ENCODE measurements at places on chromosomes 4 and X.
A peak's percentile ranks its signal among the peaks of the same experiment; 100 is the strongest.

- DNase-seq: no peak
Measured at GRCh38 chr4:95831166-95831565, 8.7 kb upstream of the PDHA2 start.

GRCh38 chr4:43251841-43252240, 359.3 kb downstream of the GRXCR1 start:
- no peak for DNase-seq

- peak; percentile 75 for DNase-seq
Measured at GRCh38 chr4:125849869-125850268, 535.1 kb downstream of the FAT4 start.

DNA sequence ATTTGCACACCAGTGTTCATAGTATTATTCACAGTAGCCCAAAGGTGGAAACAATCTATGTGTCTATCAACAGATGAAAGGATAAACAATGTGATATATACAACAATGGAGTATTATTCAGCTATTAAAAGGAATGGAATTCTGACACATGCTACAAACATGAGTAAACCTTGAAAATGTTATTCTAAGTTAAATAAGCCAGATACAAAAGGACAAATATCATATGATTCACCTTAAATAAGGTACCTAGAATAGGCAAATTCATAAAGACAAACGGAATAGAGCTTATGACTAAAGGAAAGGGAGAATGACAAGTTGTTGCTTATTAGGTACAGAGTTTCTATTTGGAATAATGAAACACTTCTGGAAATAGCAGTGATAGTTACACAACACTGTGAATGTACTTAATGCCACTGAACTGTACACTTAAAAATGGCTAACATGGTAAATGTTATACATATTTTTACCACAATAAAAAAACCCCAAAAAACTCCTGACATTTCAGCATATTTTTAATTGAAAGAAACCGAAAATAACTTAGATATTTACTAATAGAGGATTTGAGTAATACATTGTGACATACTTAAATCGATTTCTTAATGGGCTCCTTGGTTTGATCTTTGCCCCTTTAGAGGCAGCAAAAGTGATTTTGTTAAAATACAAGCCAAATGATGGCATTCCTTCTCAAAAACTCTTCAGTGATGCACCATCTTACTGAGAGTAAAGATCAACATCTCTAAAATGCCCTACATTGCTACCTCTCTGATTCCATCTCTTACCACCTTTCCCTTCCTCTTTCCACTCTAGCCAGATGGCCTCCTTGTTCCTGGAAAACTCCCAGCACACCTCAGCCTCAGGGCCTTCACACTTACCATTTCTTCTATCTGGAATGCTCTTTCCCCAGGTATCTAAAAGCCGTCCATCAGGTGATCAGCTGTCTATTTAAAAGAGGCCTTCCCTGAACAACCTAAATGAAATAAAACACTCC, 8.6 kb upstream of the CYP2U1 start:
- no peak for DNase-seq

DNA sequence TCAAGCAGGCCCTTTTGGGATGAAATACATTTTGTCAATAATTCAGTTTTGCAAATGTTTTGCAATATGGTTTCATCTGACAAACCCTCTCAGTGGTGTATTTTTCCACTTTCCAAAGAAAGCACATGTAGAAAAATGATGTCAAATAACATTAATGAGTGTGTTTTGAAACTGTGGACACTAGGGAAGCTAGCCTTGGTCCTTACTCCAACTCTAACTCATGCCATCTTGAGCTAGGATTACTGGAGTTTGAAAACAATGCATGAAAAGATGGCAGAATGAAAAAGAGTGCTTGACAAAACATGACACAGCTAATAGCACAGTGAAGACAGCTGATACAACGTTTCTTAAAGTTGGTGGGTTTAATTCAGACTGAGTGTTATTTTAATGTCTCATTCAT, 41.4 kb downstream of the HAND2 start:
- no peak for DNase-seq

DNA sequence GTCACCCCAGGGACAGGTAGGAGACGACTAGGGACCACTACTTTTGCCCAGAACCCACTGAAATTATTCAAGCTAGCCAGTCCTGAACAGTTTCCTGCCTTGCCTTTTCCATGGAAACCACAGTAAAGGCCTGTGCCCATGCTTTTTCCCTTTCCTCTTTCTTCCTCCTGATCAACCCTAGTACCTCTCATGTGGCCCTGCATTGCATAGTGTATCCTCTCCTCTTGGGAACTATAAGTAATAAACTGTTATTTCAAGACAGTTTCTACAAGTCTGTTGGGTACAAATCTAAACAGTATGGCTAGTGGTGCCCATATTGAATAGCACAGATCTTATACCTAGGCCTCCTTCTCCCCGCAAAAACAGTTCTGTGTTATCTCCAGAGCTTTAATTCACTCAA, 14.5 kb downstream of the CISD2 start:
- no peak for DNase-seq

- no peak for DNase-seq
Measured at GRCh38 chrX:47751670-47752069, 85.0 kb upstream of the ZNF81 start.

DNA sequence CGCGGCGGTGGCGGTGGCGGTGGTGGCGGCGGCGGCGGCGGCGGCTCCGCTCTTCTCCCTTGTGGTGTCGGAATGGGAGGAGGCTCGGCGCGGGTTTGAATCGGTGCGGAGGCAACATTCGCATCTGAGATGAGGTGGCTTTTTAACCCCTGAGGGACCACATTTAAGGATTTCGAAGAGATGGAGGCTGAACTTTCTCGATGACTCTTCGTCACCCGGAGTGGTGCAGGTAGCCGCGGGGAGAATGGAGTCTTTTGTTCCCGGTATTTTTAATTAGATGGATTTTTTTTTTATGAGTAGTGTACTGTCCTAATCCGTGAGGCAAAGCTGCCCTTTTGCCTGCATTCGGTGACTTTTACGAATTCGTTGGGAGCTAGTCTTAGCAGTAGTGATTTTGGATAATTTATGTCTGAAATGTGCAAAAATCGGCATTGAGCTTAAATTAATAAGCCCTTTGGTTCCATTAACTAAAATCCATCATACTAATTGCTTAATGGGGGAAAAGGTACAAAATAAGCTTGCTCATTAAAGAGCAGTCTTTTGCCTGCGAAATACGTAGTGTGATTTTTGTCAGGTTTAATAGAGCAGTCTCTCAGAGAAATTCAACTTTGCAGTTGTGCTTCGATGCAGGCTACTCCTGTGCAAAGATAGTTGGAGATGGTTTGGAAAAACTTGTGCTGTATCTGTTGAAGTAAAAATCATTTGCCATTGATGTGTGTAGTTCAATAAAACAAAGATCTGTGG, 206.2 kb downstream of the TENM3 start:
- no peak for DNase-seq

GRCh38 chr4:75542824-75543223, 13.0 kb upstream of the ODAPH start:
- no peak for DNase-seq

DNA sequence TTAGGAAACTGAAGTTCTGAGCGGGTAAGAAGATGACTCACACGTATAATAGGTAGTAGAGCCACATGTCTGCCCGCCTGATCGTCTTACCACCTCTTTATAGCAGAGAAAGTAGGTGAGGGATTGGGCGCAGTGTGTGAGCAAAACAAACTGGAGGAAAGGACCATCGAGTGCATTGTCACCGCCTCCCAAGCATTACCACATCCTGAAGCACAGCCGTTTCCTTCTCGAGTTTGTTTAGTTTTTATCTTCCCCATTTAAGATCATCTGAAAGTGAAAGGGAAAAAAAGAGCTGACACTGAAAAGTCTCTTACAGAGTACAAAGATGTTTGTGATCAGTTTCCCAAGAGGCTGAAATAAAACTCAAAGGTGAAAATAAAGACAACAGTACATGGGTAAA, 14.8 kb downstream of the PDK3 start:
- no peak for DNase-seq

- no peak for DNase-seq
Measured at GRCh38 chr4:77125961-77126360, 31.0 kb upstream of the CCNG2 start.

DNA sequence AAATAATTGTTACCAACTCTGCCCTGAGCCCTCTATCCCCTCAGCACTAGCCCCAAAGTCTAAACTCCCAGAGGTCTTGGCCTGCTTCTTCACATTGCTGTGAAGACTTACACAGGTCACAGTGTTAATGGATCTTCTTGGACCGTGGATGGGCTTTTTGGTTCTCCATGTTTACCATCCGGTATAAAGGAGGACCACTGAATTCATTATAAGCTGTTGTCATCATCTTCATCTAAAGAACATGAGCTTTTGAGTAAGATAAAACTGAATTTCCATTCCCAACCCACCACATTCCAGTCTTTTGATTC, 8.5 kb downstream of the NUDT11 start:
- DNase-seq: no peak

DNA sequence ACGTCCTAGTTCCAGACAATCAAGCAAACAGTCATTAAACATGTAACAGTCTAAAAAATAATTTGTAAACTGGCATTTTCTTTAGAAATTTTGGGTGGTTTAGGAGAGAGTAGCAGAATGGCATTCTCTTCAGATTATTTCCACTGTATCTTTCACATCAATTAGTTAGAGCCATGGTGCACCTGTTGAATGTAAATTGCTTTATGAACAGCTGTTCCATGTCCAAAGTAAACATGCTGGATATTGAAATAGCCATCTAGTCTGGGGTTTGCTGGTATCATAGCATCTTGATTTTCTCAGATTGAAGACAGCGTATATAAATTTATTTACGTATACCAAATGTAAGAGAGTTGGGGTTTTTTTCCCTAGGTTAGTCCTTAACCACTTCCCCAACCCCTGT, 143.6 kb downstream of the RCHY1 start:
- no peak for DNase-seq

DNA sequence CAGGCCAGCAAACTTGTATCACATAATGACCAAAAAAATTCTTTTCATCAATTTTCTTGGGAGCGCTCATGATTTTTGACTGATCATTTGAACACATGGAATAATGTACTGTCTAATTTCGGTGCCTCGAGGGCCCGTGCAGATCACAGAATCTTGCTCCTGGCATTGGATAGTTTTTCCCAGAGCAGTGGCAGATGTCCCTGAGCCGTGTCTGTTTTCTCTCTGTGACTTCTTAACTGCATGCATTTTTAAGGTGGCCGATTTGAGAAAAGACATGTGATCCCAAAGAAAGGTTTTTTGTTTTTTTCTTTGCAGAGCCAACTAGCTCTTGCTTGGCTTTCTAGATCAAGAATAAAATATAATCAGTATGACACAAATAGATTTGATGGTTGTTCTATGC, 19.7 kb downstream of the GPRIN3 start:
- no peak for DNase-seq

DNA sequence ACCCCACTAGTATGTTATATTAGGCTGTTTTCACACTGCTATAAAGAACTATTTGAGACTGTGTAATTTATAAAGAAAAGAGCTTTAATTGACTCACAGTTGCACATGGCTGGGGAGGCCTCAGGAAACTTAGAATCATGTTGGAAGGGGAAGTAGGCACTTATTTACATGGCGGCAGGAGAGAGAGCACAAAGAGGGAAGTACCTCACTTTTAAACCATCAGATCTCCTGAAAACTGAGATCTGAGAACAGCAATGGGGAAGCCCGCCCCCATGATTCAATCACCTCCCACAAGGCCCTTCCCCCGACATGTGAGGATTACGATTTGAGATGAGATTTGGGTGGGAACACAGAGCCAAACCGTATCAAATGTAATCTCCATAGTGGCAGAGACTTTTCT, 45.4 kb upstream of the XK start:
- no peak for DNase-seq

- no peak for DNase-seq
Measured at GRCh38 chrX:31603411-31604120, 531.7 kb upstream of the FTHL17 start.

- no peak for DNase-seq
Measured at GRCh38 chrX:1026263-1027015, 186.0 kb downstream of the CRLF2 start.

DNA sequence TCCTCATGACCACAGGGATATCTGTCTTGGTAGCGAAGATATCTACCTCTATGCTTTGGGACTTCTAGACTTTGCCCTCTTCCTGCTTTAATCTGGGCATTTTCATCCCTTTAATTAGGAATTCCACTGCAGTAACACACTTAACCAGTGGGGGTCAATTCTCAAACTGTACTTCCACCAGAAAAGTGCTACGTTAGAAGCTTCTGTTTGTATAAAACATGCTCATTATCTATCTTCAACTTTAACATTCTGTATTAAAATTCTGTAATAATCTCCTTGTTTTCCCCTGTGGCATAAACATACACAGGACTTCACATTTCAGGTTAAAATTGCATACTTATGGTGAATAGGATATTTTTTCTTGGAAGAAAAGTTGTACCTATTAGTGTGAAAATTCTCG, 105.6 kb downstream of the AMMECR1 start:
- DNase-seq: no peak

GRCh38 chrX:74906417-74906816, 18.8 kb downstream of the NEXMIF start:
- no peak for DNase-seq

DNA sequence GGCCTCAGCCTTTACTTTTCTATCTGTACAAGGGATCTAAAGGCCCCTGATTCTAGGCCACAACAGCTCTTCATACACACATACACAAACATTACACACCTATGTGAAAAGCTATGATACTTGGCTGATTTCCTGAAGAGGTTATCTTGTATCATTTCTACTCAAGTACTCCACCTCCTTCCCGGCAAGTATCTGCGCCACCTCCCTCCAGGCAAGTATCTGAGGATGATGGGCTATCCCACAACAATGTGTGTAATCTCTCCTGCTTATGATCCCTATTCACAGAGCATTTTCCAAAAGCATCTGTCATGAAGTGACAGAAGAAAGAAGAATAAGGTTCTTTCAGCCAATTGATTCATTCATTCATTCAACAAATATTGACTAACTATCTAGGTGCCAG, 36.8 kb downstream of the AFAP1 start:
- no peak for DNase-seq

DNA sequence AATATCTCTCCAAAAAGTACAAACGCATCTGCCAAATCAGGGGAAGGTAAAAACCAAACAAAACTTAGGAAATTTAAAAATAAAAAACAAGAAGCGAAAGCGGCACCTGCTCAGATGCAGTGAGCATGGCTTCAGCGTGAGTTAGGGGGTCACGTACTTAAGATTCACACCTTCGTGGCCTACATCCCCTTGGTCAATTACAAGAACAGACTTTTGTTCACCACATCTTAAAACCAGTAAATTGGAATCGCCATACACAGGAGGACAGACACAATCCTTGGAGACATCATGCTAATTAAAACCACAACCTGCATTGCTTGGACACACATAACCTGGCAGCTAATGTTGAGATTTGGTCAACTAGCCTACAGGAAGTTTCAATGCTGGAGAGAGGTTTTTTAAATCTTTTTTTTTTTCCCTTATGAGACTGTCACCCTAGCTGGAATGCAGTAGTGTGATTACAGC, 12.5 kb upstream of the SEL1L3 start:
- no peak for DNase-seq

- DNase-seq: peak; percentile 34
Measured at GRCh38 chr4:165326831-165327210, 648 bp upstream of the MSMO1 start.

GRCh38 chr4:110897784-110898183, 274.9 kb upstream of the PITX2 start:
- no peak for DNase-seq
